ENCODE measurements at places on chromosomes 3 and 15.

DNA sequence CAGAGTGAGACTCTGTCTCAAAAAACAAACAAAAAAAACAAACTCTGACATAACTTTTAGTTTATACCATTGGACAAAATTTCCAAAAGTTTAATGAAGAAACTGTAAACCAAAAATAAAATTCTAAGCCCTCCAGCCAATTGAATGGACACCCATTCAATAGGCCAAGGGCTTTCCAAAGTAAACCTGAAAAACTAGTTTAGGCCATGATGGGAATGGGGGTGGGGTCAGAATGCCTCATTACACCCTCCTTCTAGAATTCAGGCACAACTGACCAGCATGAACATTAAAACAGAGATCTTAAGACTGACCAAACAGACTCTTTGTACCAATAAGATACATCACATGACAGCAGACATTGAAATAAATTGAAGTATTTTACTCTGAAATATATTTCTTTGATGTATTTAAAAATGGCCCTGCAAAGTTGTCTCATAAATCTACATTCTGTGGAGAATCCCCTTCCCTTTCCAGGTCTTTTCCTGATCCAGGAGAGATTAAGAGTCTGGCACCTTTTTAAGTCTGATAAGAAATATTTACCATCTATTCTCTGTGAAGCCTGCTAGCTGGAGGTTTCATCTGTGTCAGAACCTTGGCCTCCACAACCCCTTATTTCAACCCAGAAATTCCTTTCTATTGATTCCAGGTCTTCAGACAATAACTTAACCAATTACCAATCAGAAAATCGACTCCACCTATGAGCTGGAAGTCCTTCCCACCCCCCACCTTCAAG lies 15.7 kb downstream of the THOC7 start:
- DNase-seq, result no peak

DNA sequence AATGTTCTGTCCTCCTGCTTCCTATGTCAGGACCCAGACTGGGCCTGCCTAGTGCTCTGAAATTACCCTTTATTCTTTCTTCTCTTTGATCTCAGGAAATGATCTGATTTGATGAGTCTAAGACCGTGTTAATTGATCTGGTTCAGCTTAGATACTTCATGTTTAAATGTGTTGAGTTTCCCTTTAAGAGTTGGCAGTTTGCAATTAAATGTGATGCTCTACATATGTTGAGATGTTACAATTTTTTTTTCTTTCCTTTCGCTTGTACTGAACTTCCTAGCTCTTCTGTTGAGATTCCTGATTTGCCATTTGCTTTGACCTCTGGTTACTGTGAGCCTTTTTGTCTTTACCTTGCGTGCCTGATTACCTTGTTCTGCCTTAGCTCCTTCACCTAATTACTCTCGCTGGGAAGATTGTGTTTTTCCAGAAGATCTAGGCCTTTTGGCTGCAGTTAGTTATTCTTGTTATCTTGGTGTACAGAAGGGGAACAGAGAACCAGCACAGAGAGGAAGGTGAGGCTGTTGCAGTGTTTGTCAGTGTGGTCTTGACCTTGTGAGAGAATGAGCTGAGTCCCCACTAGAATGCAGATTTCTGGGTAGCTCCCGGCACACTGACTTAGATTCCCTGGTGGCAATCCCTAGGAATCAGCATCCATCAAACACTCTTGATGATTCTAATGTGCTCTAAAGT lies 203.6 kb downstream of the EDEM1 start:
- no peak for DNase-seq

GRCh38 chr3:42839616-42840015 lies 30.4 kb downstream of the ACKR2 start:
- peak; percentile 58 for DNase-seq

DNA sequence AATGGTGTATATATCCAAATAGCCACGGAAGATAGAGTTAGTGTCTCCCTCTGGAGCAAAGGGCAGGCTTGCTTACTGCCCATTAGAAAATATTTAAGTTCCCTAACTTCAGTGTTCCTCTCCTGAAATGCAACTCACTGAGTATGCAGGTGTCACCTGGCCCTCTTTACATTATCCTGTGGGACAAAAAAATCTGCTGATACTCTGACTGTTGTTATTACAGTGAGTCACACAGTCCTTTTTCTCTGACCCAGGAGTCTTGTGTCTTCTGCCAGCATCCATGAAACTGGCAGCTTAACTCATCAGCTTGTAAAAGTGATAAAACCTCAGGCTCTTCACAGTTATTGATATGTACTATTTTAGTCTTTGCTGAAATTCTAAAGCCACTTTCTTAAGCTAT lies 42.2 kb upstream of the RASGRF1 start:
- no peak for DNase-seq

DNA sequence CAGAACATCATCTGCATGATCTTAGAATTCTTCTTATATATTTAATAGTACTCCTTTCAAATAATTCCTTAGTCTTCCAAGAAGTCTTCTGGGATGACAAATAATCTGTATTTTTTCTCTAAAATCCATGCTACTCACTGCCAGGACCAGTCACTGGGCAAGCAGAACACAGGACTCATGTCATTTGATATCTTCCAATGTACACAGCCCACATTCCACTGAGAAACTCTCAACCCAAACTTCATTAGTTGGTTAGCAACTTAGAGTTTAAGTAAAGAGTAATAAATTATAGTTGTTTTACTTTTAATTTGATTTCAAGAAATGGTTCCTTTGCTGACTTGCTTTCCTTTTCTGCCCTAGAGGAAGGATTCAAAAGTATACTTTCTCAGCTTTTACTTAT lies 317.0 kb downstream of the VGLL3 start:
- no peak for DNase-seq

GRCh38 chr3:178095522-178095921 lies 440.7 kb upstream of the KCNMB2 start:
- no peak for DNase-seq

DNA sequence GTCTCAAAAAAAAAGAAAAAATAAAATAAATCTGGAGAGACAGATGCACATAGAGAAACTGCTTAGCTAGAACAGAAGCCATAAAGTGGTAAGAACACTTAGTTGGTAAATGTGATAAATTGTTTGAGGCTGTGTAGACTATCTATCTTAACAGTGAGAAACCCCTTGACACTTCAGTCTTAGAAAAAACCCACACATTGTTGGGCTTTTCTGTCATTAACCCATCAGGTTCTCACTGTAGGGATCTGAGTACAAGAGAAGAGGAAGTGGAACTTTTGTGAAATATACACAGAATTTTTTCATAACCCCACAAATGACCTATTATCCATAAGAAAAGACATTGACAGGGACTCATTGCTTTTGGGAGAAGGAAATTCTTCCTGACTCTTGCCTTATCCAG lies 24.4 kb downstream of the TP63 start:
- DNase-seq, result peak; percentile 21

DNA sequence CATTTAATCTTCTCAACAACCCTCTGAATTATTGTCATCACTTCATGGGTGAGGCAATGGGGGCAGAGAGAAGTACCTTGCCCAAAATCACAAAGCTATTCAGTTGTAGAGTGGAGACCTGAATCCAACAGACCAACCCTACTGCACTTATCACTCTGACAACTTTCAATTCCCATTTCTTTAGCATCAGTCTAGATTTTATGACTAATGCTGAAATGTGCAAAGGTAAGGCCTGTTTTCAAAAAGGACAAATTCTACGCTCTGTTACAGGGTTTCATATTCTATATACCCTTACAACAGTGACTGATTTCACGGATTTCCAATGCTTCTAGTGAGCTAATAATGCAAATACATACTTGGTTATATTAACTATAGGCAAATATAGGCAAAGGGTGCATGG lies 286.0 kb downstream of the ADAMTS17 start:
- no peak for DNase-seq

- no peak for DNase-seq
Observed at GRCh38 chr3:193230610-193231009, 10.4 kb upstream of the PLAAT1 start.

DNA sequence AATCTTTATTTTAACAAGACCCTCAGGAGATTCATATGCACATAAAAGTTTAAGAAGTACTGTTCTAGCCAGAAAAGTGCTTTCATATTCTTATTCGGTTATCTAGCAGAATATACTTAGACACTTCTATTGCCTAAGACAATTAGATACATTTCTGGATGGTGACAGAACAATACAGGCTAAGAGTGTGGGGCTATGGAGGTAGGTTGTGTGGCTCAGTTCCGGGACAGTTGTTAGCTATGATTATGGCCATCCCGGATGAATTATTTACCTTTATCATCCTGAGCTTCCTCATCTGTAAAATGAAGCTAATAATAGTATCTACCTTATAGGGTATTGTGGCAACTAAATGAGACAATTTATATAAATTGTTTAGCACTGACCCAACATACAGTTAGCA lies 6.6 kb downstream of the FAM98B start:
- DNase-seq, result no peak

DNA sequence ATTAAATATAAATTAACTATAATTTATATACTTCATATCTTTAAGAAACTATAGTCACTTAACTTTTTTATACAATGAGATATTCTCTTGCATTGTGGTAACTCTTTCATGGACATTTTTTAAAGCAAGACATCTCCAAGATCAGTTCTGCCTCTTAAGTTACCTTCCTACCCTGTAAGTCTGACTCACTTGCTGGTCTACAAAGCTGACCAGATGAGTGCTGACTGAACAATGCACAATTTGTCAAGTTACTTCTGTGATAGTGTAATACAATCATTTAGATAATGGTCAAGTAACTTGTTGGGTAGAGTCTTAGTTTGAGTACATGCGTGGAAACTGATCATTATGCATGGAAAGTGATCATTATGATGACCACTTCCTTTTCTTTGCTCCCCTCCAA lies 145.9 kb downstream of the MEIS2 start:
- no peak for DNase-seq

GRCh38 chr3:17047162-17047561 lies 162.4 kb downstream of the PLCL2 start:
- no peak for DNase-seq

- peak; percentile 25 for DNase-seq
Observed at GRCh38 chr15:40695469-40695890, 506 bp downstream of the RAD51 start.

- no peak for DNase-seq
Observed at GRCh38 chr3:136942803-136943202, 15.0 kb upstream of the IL20RB start.

- DNase-seq, result no peak
Observed at GRCh38 chr3:162641907-162642306, 1145.3 kb downstream of the OTOL1 start.

GRCh38 chr3:51269466-51269865 lies 115.6 kb upstream of the MANF start:
- no peak for DNase-seq

DNA sequence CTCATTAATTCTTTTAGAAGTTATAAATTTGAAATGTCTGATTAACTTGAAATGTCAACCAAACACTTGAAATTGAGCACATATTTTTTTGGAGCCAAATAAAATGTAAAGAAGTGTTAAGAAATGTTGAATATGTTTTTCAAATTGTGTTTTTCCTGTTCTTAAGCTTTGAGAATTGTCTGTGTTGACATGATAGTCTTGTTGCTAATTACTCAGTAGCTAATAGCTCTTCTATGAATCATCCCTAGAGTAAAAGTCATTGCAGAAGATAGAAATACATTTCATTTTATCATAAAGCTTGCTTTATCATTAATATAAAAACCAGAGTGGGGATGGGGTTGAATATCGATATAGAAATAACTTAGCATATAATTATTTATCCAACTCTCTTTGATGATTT lies 41.9 kb upstream of the ABHD10 start:
- DNase-seq, result no peak

DNA sequence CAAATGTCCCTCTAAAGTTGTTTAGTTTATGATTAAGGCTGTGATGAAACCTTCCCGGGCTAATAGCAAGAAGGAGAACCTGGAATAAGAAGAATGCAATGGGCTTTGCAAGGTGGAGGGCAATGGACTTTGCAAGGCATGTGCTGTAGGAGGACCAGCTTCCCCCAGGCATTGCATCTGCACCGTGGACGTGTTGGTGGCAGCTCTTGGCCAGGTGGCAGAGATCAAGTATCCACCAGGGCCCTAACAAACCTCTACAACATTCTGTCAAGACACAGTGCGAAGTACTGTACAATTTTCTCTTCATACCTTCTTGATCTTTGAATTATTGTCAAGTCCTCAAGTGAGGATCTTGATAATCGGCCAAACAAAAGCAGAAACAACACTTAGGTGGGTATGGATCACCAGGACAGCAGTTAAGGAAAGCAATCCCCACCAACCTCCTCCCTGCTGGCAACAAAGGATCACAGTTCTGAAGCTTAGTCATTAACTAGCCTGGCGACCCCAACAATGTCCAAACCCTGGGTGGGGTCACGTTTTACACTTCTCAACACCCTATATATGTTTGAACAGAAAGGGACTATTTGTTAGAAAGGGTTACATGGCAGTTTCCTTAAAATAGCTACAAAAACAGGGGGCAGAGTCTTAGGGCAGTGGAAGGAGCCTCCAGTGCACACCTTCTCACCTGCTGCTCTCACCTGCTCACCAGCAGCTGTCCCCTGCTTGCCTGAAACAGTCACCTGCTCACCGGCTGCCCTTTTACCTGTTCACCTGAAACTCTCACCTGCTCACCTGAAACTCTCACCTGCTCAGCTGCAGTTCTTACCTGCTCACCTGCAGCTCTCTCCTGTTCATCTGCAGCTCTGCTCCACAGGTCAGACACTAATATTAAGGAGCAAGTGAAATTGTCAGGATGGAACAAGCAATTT lies 137.9 kb upstream of the LIPC start:
- no peak for DNase-seq

GRCh38 chr3:153163756-153164550 lies 1.9 kb downstream of the RAP2B start:
- DNase-seq, result peak; percentile 20

- DNase-seq, result no peak
Observed at GRCh38 chr15:45587863-45588170, 638 bp downstream of the BLOC1S6 start.

GRCh38 chr3:50612234-50612882 lies 784 bp upstream of the CISH start:
- DNase-seq, result no peak

DNA sequence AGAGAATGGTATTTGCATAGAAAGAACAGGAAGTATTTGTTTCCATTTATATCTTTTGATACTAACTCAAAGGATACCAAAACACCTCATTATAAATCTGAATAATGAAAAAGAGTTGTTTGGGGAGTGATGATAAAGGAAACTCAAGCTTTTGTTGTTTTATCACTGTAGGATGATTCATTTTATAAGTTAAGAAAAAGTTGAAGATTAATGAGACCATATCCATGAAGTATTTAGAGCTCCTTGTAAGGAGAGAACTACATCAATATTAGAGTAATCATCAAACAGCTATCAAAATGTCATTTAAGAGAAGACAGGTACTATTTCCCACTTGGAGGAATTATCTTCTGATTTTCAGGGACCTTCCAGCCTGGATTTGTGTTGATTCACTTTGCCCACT lies 92.5 kb downstream of the EPHB1 start:
- no peak for DNase-seq

GRCh38 chr15:80423215-80423614 lies 19.0 kb downstream of the ARNT2 start:
- DNase-seq, result no peak

Data from inflammatory macrophage treated with lipopolysaccharide for 4 hours (primary cell).